ENCODE measurements at places on chromosomes 4 and X.

GRCh38 chr4:98528882-98529281 is 129.5 kb downstream of the TSPAN5 start:
- DNase-seq: no peak

- DNase-seq: no peak
Observed at GRCh38 chr4:59122626-59123025, 2012.4 kb upstream of the IGFBP7 start.

DNA sequence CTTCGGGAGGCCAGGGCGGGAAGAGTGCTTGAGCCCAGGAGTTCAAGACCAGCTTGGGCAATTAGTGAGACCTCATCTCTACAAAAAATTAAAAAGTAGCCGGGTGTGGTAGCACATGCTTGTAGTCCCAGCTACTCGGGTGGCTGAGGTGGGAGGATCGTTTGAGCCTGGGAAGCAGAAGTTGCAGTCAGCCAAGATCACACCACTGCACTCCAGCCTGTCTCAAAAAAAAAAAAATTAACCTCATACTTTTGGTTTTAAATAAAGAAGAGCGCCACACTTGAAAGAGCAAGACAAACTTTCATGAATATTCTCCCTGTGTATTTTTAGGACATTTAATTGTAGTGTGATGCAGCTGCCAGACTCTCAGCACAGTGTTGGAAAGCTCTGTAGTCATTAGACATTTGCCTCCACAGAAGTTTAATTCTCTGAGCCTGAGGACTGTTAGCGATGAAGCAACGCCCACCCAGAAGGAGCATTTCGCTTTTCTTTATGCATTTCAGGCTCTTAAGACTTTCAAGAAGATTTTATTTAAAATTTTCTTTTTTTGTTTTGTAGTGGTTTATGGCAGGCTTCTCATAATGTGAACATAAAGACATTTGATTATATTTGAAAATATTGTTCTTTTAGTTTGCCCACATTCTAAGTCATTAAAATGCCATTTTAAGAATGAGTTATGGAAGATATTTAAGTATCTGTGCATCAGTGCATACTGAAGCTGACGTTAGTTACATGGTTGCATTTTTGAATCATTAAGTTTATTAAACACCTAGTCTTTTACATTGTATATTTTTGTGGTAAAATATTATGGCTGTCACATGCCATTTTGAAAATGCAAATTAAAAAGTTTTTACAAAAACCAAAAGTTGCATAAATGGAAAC is 45.8 kb downstream of the DCLK2 start:
- DNase-seq: no peak

DNA sequence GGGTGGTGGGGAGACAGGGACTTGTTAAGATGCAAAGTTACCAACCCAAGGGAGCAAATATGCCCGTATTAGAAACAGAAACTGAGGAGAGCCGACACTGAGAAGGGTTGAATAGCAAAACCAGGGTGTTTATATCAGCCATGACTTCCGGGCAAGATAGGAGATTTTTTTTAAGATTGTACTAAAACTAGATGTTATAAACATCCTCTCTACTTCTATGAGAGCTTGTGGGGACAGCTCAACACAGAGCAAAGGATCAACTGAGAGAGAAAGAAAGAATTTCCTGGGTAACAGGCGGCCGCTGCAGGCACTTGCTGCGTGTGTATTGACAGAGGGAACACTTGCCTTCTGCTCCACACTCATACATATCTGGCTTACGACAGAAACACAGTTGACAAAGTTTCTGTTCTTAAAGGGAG is 49.1 kb upstream of the FBXW7 start:
- DNase-seq: no peak

DNA sequence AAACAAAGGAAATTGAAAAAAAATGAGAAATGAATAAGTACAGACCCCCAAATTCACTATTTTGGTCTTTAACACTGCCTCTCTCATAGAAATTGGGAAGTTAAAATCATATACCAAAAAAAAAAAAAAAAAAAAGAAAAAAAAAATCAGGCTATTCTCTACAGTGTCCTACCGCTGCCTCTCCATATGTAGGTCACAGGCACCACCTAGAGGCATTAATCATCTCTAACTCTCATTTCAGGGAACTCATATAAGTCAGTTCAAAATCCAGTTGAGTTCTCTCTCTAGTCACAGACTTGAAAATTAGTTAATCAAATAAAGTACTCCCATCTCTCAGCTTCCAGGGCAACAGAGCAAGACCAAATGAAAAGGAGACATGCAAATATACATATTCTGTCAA is 47.9 kb downstream of the COX18 start:
- no peak for DNase-seq
